Mucosa of gallbladder (tissue), 1 donor: ENCODE measurements at places on chromosomes 1 and 21. TPM values are rescaled to one million over a fixed set of nuclear protein-coding genes. Genes with fewer than 3 reads are reported as not detected.

KCNE2 gene
- not detected for total RNA-seq

LCE1B gene
- total RNA-seq, result not detected

DNA sequence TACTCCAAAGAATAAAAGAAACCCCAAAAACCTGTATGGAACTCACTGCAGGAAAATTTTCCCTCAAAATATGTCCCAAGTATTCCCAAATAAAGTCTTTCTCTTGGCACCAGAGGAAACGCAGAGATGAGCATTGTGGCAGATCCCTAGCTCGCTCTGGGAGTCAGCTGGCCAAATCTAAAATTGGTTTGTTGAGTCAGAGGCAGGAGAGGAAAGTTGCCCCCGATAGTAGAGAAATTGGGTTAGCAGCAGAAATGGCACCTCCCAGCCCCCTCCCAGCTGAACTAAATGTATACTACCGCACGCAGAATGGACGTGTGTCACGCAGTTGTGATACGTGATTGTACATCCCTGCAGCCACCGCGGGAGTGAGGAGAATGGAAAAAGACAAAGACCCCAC lies 39.9 kb upstream of the TARBP1 start:
- no peak for DNase-seq

GRCh38 chr1:162756523-162756922 lies 34.0 kb upstream of the HSD17B7 start:
- no peak for DNase-seq

- no peak for DNase-seq
These were observed 26.2 kb downstream of the RNF187 start for GRCh38 chr1:228513236-228513900.

GRCh38 chr1:10217748-10218441 lies 7.5 kb downstream of the KIF1B start:
- DNase-seq, result no peak

DNA sequence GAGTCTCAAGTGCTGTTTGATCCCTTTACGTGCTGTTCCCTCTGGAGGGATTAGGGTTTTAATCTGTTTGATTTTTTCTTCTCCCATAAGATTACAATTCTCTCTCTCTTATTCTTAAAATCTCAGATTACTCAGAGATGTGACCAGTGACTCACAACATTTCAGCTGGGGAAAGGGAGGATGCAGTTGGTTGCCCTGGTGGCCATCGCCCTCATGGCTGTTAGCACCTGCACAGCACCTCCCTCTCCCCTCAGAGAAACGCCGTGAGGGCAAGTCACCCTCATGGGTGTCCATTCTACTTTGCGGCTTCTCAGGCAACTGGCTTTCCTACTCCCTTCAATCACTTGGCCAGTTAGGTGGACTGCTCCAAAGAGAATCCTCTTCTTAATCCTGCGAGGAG lies 42.4 kb upstream of the KCNA3 start:
- DNase-seq, result no peak

- DNase-seq, result peak; percentile 51
These were observed 389.2 kb downstream of the PLPP3 start for GRCh38 chr1:56189946-56190805.

DNA sequence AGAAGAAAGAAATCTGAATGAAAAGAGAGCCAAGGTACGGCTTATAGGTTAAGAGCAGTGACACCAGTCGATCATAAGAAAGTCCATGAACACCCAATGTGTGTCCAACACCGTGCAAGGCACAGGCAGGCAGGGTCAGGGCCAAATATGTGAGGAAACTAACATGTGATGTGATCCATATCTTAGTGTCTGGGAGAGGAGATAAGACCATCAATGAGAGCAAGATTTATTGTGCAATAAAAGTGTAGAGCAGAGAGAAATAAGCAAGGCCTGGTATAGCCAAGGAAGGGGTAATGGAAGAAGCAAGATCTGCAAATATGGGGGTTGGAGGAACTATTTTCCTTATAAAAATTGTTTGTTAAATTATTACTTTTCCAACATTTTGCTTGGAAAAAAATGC lies 198.8 kb downstream of the CRB1 start:
- no peak for DNase-seq

TPTE gene
- not detected for total RNA-seq

DNA sequence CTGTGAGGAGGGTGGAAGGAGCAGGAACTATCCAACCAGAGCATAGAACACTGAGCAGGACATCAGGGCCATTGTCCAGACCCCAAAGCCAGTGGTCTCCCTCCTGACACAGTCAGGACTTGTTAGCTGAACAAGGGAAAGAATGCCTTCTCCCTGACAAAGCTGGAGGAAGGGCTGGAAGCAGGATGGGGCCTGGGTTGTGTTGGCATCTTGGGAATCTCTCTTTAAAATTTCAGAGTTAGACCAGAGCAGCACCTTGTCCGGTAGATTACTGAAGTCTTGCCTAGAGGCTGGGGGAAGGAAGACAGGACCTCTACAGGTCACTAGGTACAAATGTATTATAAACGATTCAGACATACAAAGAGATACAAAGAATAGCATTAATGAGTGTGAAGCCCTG lies 35.0 kb upstream of the ATP2B4 start:
- no peak for DNase-seq

PERM1 gene
- total RNA-seq, result 0.35 TPM
